WTC11 (cell line): ENCODE measurements at places on chromosomes 2 and 18.

DNA sequence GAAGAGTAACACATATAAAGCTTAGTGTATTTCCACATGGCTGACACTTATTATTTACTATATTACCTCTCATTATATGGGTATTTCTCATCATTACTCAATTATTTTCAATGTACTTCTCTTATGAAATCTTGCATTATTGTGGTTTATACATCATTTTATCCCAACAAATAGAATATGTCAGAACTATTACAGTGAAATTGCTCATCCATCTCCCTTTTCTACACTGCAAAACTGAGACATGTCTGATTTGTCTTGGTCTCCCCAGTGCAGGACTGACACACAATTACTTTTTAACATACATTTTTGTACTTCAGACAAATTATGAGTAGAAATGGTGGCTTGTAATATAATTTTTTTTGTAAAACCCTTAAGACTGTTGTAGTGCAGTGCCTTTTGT is 600.9 kb downstream of the PLCL1 start:
- no peak for DNase-seq

GRCh38 chr18:46677611-46678010 is 20.6 kb upstream of the LOXHD1 start:
- DNase-seq = no peak

- DNase-seq = no peak
Observed at GRCh38 chr2:112579241-112579640, 5.2 kb upstream of the CHCHD5 start.

- DNase-seq = no peak
Observed at GRCh38 chr18:58866066-58866772, 1.5 kb downstream of the ZNF532 start.

GRCh38 chr2:42199626-42200025 is 30.5 kb downstream of the EML4 start:
- no peak for DNase-seq

DNA sequence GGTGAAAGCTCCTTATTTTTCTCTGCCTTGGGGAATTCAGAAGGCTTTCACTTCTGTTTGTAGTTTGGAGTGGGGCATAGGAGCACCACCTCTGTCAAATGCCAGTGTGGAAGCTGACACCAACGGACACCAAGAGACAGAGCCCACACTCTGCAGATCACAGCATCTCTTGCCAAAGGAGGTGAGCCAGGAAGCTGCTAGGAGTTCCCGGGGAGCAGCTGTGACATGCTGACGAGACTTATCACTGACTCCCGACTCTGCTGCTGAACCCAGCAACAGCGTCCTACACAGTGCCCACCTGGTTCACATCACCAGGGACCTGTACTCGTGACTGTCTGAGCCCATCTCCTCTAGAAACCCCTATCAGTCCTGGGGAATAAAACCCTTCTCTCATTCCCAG is 8.1 kb downstream of the TEX51 start:
- DNase-seq = no peak

DNA sequence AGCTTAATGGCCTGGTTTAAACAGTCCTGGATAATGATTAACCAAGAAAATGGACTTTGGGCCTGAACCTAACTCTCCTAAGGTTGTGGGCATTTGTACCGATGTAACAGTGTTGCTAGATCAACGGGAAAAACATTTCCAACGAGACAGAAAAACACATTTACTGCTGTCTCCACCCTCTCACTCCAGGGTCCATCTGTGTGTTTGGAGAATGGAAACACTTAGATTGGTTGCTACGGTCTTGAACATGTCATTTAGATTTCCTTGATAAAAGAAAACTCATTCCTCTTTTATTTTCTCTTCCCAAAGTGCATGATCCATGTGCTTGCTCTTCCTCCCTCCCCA is 88.0 kb downstream of the SOCS6 start:
- no peak for DNase-seq

DNA sequence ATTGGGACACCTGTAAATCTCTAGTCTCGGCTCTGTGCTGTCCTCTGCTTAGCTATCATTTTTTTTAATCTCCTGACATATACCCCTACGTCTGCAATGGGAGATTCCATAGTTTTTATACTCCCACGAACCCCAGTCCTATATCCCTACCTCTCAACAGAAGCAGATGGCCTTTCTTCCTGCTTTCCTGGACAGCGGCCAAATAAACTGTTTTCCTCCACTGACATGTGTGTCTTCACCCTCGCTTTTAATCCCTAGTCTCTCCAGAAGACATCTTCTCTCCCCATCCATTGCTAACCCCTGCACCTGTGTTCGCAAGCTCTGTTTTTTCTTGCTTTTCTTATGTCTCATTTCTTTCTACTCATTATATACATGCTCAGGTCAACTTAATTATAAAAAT is 395.4 kb downstream of the EPHA4 start:
- no peak for DNase-seq

DNA sequence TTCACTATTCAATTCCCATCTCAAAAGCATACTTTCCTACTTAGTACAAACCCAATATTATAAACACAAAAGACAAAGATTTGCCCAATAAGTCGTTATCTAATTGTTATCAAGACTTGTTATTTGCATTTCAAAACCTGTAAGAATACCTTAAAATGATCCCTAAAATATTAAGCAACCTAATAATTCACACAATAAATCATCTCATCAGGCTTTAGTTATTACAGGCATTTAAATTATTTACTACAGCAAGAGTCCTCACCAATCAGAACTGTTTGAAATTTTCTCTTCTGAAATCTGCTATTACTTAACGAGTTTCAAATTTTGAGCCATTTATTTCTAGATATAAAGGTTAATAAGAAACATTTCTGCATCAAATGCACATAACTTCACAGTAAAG is 1.6 kb downstream of the CCDC88A start:
- DNase-seq = no peak

- no peak for DNase-seq
Observed at GRCh38 chr2:212548455-212548819, 9.8 kb upstream of the ERBB4 start.

GRCh38 chr2:12219761-12220160 is 473.3 kb downstream of the LPIN1 start:
- no peak for DNase-seq

DNA sequence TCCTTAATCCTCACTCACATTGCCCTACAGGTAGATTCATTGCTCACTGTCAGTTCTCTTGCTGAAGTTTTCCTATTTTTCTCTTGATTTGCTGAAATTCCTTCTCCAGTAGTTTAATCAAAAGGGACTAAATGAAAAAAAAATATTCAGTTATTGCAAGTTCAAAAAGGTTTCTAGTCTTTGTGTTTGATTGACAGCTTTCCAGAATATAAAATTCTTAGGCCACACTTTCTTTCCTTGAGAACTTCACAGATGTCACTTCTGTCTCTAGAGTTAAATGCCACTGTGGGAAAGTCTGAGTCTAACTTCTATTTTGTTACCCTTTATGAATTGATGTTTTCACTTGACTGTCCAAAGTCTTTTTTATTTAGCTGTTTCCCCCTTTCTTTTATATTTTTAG is 25.7 kb downstream of the RRM2 start:
- DNase-seq = no peak

DNA sequence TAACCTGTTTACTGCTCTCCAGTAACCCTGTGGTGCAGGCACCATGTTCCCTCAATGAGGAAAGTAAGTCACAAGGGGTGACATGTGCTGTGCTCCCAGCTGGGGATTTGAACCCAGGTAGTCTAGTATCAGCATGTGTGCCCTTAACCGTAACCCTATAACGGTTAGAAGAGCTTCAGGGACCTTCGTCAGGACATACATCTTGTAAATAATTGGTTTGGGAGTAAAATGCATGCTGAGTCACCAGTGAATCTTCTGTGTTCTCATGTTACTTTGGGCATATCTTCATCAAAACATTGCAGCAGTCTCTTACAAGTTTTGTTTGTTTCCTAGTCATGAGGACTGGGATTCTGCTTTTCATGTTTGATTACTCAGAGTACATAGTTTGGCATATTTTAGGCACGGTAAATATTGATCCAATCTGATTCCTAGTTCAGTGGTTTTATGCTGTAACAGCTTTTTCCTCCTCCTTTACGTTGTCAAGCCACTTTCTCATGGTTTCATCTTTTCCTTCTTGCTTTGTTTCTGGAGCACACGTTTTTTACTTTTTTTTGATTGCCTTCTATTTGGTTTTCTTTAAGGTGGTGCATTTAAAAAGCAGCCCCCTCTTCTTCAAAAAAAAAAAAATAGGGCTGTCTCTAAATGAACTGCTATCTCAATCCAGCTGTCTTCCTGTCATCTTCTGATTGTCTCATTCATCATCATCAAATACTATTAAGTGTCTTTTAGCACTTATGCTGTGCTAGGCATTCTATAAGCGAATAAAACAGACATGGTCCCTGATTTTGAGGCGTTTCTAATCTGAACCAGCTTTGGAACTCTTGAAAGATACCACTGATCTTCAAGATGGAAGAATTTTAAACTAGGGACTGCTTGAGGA is 50.4 kb downstream of the CLIP4 start:
- no peak for DNase-seq

DNA sequence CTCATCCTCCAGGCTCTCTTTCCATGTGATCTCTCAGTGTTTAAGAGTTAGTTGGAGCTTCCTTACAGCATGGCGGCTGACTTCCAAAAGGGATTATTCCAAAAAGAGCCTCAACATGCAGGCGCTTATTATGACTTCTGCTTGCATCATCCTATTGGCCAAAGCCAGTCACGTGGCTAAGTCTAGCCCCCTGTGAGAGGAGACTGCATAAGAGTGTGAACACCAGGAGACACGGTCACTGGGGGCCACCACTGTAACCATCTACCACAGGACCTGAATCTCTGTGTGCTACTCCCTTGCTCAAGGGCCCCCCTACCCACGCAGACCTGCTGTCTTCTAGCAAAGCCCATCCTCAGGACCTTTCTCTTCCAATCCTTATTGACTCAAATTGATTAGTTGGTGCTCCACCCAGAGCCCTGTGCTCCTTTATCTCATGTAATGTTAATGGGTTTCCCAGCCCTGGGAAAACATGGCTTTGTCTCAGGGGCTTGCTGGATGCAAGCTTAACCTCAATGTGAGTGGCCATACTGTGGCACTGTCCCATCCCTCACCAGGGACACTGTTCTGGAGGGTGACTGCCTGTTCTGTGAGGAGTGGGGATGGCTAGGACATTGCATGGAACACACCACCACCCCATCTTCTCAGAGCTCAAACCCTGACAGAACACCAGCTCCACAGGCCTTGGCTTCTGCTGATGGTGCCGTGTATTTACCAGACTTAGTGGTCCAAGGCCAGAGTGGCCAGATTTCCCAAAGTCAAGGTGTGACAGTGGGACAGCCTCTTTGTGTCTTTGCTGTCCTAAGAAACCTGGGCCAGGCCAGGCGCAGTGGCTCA is 4.2 kb downstream of the IL1RN start:
- DNase-seq = no peak

DNA sequence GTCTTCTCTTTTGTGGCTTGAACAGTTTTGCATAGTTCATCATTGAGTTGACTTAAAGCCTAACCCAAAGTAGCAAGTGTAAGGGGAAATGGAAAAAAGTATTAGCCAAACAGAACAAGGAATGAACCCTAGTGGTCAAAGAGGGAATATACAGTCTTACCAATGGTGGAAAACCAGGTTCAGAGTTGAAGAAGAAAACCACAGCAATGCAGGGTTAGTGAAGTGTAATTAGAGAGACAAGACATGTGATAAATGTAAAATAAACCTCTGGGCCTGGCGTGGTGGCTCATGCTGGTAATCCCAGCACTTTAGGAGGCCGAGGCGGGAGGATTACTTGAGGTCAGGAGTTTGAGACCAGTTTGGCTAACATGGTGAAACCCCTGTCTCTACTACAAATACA is 2.4 kb downstream of the TTN start:
- DNase-seq = no peak

GRCh38 chr2:96267159-96267971 is 1.3 kb downstream of the CIAO1 start:
- peak; percentile 64 for DNase-seq

DNA sequence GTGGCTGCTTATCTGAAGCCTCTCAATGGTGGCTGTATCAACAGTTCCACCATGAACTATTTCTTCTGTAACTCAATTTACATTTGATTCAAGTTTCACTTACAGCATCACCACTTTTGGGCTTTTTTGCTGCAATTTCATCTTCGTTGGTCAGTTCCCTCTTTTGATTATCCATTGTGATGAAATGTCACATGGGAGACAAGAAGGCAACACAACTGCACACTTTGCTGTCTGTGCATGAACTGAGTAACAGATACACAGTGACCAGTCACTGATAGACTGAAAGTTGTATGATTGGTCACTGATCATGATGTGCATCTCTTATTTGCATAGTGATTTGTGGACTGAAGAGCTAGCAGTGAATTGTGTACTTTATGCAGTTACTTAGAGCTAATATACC is 130.7 kb upstream of the RNF152 start:
- DNase-seq = no peak

DNA sequence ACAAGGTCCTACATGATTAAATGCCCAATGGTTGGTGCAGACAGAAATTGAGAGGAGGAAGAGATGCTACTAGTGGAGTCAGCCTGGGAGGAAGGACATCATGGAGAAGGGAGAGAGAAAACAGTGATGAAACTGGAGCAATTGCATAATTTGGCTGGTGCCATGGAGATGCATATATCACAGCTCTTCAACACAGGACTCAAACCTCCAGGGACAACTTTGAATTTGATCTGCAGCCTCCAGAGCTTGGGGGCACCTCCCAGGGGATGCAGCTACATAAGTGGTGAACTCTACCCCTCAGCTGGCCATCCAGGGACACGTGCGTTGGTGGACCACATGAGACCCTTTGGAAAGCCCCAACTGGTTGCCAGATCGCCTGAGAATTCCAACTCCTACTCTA is 80.4 kb downstream of the CTAGE1 start:
- no peak for DNase-seq

DNA sequence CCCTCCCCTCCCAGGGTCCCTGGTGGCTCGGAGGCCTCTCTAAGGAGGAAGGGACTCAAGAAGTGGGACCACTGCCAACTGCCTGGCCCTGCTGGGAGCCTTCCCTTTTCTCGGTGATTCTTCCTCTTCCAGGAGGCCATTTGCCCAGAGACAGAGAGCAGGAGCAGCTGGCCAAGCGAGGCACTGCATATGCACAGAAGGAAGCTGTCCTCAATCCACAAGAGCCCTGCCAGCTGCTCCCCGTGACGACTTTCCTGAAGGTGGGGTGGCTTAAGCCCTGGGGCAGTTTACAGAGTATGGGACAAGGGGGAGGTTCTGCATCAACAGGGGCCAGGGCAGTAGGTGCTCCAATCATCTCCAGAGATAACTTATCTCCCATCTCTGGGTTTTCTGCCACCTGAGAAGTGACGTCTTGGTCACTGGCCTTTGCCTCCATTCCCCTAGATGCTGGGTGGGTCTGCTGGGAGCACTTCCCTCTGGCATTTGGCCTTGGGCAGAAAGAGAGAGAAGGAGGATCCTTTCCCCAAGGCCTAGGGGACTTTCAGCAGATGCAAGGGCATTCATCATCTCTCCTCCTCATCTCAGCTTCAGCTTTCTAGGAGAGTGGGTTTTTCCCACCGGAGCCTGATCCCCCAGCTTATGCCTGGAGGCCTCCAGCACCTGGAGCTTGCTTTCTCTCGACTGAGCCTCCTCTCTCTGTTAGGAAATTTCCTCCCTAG is 28.5 kb downstream of the CIB4 start:
- DNase-seq = no peak
